Vagina (tissue), 2 donors: ENCODE measurements at places on chromosomes 13 and 19.

GRCh38 chr19:5132206-5132560, 163.3 kb downstream of the KDM4B start:
- DNase-seq = no peak

DNA sequence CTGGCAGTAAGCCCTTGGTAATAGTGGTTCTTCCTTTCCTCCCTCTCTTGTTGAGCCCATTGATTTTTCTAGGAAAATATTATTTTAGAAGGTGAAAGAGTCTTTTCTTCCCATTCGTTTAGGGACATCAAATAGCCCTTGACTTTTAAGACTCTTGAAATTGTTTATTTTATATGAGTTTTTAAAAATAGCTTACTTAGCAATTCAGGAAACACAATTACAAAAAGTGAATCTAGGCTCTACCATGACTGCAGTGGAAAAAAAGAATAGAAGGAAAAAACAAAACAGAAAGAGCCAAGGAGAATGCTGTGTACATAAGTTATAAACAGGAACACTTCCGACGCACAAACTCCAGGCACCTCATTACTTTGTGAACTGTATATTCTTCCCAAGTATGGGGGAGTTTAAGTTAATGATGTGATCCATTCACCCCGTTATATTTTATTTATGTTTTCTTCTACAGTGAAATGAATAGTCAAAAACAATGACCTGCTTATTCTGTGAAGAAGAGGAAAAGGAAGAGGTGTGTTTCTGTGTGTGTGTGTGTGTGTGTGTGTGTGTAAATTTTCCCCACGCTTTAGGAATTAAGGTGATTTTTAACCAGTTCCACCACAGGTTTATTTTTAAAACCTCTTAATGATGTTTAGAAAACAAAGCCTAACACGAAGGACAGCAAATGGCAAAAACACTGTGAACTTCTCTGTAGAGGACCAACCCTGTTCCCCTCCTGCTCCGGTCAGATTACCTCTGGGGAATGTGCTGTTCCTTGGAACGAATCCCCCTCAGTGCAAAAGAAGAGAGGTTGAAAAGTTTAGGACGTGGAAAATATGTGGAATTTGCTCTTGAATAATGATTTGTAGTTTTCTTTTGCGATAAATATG, 266.3 kb downstream of the KLF5 start:
- no peak for DNase-seq

GRCh38 chr13:31074756-31075155, 86.9 kb downstream of the HSPH1 start:
- DNase-seq = no peak

GRCh38 chr13:22412452-22412851, 741.6 kb downstream of the FGF9 start:
- no peak for DNase-seq

GRCh38 chr19:1616875-1617274, 11.6 kb upstream of the UQCR11 start:
- DNase-seq = no peak

- DNase-seq = no peak
Measured at GRCh38 chr19:15452111-15453047, 2.6 kb upstream of the WIZ start.

DNA sequence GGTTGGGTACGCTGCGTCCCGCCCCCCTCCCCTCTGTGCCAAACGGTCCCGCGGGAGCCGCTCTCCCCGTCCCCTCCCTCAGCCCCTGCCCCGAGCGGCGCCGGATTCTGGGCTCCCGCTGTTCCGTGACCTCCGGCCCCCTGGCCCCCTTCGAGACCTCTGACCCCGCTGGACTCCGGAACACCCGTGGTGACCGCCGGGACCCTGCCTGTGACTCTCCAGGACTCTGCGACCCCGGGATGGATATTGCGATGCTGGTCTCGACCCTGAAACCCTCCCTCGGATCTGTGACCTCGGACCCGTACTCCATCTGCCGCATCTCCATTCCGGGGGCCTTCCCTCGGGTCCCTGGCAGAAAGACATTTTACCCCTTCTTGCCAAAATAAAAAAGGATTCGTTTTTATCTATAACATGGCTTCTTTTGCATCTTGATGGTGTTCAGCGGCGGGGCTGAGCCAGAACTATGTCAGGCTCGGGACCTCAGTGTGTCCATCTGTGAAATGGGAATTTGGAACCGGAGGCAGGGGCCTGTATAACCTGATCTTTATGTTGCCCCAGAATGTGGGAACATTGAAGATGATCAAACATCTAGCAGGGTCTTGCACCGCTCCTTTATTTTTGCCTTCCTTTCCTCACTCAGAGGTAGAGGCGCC, 654 bp upstream of the MEGF8 start:
- no peak for DNase-seq

DNA sequence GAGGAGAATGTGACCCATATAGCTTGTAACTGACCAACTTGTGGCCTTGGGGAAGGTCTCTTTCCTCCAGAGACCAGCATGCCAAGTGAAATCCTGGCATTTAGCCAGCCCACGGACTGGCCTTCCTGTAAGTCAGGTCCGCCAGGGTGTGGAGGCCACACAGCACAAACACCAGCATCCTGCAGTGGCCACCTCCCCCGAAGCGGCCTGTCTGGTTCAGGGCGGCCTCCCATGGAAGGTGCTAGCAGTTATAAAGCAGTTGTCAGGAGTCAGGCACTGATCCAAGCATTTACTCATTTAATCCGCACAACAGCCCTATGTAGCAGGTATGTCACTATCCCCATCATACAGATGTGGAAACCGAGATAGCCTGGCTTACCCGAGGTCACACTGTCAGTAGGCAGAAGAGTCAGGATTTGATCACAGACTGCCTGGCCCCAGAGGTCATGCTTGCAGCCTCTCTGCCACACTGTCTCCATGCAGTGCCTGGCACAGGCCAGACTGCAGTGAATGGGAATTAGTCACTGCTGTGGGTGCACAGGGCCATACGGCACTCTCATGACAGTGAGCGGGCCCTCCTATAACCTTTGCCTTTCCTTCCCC, 36.7 kb downstream of the CAPN12 start:
- no peak for DNase-seq

DNA sequence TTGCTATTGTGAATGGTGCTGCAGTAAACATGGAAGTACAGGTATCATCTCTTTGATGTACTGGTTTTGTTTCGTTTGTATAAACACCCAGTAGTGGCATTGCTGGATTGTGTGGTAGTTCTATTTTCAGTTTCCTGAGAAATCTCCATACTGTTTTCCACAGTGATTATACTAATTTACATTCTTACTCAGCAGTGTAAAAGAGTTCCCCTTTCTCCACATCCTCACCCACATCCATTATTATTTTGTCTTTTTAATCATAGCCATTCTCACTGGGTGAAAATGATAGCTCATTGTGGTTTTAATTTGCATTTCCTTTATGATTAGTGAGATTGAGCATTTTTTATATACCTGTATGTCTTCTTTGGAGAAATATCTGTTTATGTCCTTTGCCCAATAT, 62.3 kb upstream of the PARP4 start:
- DNase-seq = no peak

DNA sequence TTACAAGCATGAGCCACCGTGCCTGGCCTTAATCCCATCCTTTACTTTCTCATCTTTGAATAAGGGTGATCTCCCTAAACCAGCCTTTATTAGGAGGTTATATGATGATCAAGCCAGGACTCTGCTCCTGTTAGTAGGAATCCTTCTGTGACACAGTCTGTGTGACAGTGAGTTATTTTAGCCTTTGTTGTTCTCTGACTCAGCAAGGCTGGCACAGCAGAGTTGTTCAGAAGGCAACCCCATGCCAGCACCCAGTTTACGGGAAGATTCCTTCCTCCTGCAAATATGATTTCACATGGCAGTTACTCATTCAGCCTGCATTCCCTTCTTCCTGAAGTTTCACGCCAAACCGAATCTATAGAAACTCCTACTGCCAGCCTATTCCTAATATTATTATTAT, 10.5 kb upstream of the MIER2 start:
- no peak for DNase-seq

DNA sequence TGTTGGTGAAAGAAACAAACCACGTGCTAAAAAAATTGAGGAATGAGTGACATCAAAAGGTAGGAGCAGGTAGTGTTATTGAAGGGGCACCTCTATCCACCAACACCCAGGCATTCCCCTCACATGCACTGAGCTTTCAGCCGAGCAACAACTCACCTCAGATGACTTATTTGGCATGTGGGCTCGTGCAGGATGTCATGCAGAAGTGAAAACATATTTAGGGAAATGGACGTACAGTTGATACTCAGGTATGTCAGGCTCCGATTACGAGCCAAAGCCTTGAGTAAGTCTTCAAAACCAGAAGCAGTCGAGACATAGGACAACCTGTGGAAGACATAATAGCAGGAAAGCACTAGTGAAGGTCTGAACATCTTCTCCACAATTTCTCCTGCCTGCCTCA, 30.4 kb downstream of the NLRP11 start:
- no peak for DNase-seq

DNA sequence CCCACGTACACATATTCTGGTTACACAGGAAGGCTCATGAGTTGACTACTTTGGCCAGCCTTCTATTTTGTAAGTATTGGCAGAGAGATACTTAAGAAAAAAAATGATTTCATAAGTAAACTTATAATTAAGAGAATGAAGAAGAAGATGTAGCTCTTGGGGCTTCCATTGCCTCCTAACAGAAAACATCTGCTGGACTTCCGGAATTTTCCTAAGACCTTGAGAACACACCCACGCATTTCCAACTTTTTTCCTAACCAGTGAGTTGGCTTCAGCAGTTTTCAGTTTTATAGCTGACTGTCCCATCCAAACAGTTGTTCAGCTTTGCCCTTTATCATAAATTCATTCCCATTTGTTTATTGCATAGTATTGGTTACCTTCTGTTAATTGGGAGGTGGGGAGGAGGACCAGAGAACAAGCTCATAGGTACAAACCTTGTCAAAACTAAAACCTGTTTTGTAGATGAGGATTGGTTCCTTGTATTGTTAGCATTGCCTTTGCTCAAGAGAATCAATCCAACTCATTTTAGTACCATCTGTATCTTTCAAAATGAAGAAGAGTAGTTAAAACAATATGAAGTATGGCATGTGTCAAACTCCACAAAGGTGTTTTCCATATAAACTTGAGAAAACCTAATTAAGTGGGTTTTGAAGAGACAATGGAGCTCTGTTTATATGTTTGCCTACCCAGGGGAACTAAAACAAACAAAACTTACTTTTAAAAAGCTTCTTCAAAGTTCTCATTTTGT, 93.9 kb downstream of the COL4A2 start:
- no peak for DNase-seq

DNA sequence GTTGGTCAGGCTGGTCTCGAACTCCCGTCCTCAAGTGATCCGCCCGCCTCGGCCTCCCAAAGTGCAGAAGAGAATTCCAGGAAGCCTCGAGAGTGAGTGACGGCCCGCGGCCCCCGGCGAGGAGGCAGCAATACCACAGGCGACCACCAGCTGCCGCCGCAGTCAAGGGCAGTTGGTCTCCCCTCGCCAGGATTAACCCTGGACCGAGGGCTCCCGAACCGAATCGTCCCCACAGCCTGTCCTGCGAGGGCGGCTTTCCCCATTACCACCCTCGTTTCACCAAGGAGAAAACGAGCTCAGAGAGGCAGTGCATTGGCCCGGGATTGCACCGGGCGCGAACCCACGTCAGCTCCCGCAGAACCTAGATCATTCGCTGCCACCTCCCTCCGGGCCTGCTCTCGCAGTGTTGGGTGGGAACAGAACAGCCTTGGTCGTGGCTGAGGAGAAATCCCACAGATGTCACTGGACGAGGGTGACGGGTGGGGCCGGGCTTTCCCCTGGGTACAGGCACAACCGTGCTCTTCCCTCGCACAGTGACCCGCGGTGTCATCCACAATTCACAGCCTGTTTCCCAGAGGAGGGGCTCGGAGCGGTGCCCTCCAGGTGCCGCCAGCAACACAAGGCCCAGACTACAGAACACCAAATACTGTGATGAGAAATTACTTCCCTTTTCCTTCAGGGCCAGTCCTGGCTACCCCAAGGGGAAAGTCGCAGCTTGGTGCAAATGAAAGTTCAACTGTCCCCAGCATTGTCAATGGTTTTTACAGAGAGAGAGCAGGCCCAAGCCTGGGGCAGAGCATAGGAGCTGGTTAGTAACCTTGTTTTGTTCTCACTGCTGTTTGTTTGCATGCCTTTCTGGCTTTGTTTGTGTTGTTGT, 24.8 kb downstream of the C2CD4C start:
- DNase-seq = no peak

- DNase-seq = no peak
Measured at GRCh38 chr19:44572581-44572900, 40.8 kb upstream of the IGSF23 start.

DNA sequence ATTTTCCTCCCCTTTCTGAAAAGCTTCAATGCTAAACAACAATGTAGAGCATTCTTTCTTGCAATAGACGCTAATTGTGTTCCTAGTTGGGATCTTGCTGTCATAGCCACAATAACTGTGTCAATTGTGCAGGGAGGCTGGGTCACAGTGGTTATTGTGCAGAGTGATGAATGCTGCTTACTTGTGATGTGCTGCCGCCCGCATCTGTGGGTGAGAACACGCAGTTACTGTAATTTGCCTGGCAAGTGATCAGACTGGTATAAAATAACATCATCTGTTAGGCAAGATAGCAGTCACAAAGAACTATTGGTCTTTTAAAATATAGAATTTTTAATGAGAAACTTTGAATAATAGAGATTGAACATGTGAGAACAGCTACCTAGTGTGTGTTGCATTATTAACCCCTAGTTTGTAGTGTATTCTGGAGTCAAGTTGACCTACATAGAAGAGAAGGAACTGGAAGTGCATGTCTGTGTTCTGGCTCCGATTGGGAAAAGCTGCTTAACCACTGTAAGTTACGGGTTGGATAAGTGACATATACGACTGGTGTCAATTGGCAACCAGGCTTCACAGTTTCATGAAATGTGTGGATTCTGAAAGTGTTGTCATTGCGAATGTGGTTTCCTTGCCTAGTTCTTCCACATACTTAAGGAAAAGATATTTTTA, 43.6 kb downstream of the SLAIN1 start:
- no peak for DNase-seq

DNA sequence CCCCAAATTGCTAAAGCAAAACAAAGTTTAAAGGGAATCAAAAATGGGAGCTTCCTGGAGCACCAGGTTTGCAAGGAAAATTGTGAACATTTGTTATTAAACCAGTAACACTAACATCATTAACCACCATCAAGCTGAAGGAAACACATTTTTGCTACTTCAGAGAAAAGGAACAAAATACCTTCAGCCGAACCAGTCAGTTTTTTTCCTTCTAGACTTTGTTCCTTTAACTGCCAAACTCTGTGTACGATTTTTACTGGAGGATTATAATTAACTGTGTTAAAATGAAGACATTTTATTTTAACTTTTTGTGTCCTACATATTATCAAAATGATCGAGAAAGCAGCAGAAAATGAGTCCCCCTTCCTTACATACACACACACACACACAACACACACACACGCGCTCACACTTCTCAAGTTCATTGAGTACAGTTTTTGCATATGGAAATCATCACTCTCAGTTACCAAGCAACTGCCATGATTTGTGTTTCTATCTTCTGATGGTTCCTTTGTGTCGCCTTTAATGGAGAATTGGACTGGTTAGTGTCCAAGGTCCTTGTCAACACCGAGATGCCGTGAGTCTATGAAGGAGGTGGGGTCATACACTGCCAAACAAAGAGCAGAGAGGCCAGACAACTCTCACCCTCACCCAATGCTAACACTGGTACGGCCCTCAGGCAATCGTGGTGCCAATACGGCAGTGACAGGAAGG, 9.8 kb upstream of the SERP2 start:
- no peak for DNase-seq
